ENCODE measurements at places on chromosomes 12 and 14.

DNA sequence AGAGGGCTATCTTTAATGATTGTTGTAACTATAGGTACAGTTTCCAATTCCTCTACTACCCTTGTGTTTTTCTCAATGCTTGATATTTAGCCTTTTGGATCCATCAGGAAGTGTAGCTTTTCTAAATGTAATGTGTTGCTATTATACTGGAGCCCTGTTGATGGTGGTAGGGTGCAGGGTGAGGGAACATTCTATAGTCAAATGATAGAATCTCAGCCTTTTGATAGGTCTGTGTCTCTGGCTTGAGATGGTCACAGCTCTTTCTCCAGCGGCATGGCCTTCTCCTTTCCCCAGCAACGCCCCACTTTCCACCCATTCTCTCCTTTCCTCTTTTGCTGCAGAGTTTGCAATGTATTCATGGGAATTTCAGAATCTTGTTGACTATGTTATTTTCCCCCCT, 398.6 kb downstream of the RERGL start:
- no peak for DNase-seq

DNA sequence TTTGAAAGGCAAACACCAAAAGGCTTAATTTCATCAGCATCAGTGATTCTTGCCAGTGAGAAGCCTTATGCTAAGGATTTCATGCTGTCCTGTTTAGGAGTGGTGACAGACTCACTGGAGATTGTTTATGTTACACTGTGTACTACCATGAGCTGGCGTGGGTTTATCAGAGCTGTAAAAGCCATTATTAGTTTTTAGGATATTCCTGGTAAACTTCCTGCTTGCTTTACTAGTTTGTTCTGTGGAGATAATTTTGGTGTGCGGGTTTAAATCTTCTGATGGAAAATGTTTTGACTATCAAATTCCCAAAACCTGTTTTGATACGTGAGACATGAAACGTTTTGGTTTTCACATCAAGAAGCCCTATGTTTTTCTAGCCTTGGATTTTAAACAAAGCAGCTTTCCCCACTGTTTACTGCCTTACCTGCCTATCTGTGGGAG, 15.2 kb downstream of the PPFIBP1 start:
- DNase-seq, result no peak

- DNase-seq, result no peak
Observed at GRCh38 chr12:109981311-109981710, 14.9 kb downstream of the GIT2 start.

DNA sequence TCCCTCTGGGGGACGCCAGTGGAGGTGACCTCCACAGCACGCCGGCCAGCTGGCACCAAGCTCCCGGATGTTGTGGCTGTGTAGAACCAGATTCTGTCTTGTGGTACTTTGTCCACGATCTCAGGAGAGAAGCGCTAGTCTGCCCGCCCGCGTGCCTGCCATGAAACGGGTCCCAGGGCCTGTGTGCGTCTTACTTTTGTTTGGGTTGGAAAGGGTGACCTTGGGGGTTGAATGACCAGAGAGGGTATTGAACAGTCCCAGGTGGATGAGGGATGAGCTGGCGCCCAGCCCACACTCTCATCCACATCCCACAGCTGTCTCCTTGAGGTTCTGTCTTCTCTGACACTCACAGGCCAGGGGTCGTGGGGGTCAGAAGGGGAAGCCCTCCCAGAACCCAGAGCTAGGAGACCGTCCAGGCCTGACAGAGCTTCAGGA, 78.3 kb downstream of the WDR20 start:
- no peak for DNase-seq

DNA sequence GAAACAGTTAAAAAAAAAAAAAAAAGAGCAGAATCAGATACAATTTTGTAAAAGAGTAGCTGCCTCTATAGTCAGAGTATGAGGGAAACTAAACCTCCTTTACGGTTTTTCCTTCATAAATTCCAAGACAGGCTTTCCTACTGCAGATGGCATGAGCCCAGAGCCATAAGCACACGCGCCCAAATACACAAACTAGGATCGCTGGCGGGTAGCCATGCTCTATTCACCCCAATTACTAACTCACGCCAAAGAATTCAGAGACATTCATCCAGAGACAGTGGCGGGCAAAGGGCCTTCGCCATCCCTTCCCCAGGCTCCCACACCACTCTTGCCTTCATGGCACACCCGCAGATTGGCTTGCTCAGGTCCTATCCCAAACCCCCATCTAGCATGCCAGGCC, 48.2 kb downstream of the MOK start:
- no peak for DNase-seq

DNA sequence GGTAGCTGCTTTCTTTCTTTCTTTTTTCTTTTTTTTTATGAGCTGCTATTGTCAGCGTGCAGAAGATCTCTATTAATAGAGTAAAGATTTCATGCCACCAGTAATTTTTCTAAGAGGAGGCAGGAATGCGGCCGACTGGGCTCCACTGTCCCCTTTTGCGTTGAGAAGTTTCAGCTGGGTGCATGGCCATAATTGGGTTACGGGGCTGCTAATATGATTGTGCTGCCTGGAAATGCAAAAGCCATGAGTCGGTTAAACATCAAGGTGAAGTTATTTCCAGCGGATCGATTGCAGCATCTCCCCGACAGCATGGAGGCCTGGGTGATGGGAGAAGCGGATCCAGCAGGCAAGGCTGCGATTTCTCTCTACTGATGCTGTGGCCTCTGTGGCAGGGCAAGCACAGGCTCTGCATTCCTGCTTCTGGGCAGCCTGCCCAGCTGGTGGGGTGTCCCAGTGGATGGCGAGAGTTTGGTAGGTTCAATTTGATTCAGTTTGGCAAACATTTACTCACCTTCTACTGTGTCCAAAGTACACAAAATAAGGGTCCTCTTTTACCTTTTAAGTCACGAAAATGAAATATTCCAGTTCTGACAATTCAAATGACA, 54.4 kb upstream of the PRMT8 start:
- no peak for DNase-seq

GRCh38 chr12:118391424-118391823, 15.1 kb downstream of the SUDS3 start:
- DNase-seq, result no peak

DNA sequence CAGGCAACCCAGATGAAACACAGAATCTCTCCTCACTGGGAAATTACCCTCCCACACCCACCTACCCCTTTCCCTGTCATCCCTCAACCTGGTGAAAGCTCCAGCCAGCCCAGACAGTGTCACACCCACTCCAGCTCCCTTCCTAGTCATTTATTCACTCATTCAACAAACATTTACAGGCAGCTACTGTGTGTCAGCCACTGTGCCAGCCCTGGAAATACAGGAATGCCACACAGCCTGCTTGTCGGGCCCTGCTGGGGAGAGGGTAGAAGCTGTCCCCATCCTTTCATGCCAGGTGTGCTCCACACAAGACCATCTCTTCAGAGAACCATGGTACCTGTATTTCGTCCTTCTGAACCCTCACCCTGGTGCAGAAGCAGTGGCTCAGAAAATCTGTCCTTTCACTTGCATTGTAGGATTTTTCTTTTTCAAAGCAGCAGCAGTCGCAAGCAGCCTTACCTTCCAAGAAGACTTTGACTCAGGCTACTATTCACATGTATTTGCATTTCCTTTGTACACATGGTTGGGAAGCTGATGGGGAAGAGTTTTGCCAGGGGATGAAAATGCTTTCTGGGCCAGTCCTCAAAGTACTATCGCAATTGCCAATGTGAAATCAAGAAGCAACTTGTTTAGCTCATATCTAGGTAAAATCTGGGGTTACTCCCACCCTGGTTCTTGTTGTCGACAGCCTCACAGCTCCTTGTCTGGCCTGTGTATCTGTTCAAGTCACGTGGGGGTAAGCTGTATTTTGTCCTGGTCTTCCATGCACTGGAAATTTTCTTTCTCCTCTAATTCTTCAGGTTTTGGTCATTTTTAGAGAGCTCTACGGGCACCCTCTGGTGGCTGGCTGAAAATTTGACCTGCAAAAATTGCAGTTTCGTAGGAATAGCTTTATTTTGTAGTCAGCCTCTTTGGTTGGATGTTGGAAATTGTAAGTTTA, 147.4 kb upstream of the EGLN3 start:
- peak; percentile 72 for DNase-seq

DNA sequence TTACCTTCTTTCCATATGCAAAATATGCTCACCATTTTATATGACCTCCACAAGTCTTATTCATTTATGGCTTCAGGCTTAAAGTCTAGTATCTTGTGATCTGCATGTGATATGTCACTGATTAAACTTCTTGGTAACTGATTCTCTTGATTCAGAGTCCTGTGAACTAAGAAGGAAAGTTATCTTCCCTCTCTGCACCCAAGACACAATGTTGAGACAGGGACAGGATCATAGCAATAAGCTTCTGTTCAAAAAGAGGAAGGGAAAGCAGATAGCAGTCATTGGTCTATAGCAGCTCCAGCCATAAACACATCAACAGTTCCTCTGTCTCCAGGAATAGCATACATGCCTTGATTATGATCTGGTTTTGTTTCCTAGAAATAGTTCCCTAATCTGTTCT, 103.1 kb downstream of the UNC79 start:
- DNase-seq, result peak; percentile 73

DNA sequence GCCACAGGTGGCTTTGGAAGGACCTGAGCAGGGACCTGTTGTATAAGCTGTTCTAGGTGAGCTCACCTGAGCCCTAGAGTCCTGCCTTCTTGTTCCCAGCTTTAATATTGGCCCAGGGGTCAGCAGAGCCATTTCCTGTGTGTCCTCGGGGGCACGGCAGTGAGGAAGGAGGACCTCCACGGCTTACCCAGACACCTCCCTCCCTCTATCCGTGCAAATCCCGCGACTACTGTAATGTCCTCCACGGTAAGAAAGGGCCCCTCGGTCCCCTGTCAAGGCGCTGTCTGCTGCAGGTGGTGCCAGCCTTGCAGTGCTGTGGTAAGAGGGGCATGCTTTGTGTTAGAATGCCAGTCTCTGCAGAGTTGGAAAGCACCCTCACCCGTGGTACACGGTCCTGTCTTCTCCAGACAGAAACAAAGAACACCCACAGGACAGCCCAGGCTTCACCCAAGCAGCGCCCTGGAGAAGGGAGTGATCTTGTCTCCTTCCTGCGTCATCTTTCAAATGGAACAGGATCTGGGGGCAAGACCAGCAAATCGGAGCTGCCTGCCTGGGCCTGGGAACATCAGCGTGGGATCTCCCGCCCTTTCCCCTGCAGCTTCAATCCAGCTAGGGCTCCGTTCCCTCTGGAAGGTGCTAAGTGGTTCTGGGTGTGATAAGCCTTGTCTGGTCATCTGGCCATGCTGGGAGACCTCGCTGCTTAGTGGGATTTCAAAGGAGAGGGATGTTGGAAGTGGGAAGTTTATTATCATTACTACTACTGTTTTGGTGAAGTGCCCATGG, 20.2 kb upstream of the FZD10 start:
- no peak for DNase-seq

- DNase-seq, result no peak
Observed at GRCh38 chr14:99633918-99634317, 11.0 kb upstream of the HHIPL1 start.

GRCh38 chr12:10959804-10960203, 20.7 kb upstream of the TAS2R14 start:
- DNase-seq, result peak; percentile 73

DNA sequence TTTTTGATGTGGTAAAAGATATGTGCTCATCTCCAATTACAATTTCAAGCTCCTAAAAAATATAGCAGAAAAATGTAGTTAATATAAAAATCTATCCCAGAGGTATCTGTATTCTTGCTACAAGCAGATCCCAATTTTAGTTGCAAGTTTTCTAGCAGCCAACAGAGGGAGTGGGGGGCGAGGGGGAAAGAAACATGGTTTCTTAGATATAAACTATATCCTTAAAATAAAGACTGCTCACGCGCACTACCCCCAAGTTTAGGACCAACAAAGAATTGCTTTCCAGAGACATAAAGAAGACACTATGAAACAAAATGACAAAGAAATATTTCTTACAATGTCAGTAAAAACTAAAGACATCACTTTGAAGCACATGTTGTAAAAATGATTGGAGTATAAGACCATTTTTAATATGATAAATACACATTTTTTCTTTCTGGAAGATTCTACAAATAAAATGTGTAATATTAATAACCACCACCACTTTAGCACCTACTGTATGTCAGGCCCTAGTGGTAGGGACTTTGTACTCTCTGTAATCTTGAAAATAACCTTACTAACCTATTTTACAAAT, 5.4 kb downstream of the MAGOHB start:
- DNase-seq, result no peak

- DNase-seq, result no peak
Observed at GRCh38 chr12:30839643-30840220, 85.0 kb upstream of the CAPRIN2 start.

All from globus pallidus (tissue), 1 donor.